ENCODE measurements at places on chromosomes 3 and 15.

GRCh38 chr15:73369154-73369694, 466 bp upstream of the HCN4 start:
- DNase-seq, result no peak

GRCh38 chr3:72323773-72324172, 524.5 kb downstream of the SHQ1 start:
- no peak for DNase-seq

DNA sequence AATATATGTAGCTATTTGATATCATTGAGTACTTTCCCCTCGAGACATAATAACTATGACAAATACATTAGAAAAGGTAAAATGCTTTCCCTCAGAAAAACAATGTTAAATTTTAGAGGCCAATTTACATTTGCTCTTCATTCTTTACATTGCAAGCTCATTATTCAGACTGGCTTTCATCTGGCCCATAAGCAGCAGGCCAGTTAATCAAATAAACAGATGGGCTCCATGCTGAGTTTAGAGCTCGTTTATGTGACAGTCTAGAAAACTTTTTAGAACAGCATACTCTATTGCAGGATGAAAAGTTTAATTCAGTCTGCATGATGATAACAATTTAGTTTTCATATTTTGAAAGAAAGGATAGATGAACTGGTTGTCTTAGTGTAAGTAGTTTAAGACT, 150.6 kb downstream of the DUT start:
- no peak for DNase-seq

- DNase-seq, result no peak
These were observed 136.8 kb downstream of the TBL1XR1 start for GRCh38 chr3:177060492-177060891.

- DNase-seq, result no peak
These were observed 19.1 kb downstream of the CRABP1 start for GRCh38 chr15:78359041-78359808.

GRCh38 chr3:8239095-8239494, 262.5 kb upstream of the LMCD1 start:
- DNase-seq, result no peak

DNA sequence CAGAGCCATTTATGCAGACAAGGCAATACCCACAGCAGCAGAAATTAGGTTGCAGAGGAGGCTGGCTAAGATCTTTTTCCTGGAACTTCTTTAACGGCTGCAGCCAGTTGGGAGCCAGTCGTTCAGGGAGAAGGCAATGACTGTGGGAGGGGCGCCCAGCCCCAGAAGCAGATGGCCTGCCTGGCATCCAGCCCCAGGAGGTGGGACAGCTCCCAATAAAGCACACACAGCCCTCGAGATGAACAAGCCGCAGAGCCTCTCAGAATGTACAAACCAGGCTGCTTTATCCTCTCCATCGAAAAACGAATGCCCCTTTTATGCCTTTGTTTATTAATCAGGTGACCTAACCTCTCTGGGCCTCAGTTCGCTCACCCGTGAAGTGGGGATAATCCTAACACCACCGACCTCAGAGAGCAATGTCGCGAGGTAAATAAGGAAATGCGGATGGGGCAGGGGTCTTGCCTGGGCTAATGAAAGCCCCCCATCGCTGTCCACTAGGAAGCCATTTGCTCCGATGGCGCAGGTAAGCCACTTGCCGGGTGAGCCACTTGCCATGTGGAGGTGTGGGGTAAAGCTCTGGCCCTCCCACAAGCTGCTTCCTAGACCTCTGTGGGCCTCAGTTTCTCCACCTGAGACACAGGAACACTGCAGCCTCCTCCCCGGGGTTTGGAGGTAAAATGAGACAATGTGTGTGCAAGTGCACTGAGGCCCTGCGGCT, 35.8 kb downstream of the MGLL start:
- DNase-seq, result no peak

GRCh38 chr3:52149021-52149420, 5.2 kb downstream of the POC1A start:
- no peak for DNase-seq

- DNase-seq, result no peak
These were observed 17.5 kb downstream of the CCR8 start for GRCh38 chr3:39346785-39347585.

GRCh38 chr3:52633786-52634185, 51.9 kb downstream of the PBRM1 start:
- no peak for DNase-seq

DNA sequence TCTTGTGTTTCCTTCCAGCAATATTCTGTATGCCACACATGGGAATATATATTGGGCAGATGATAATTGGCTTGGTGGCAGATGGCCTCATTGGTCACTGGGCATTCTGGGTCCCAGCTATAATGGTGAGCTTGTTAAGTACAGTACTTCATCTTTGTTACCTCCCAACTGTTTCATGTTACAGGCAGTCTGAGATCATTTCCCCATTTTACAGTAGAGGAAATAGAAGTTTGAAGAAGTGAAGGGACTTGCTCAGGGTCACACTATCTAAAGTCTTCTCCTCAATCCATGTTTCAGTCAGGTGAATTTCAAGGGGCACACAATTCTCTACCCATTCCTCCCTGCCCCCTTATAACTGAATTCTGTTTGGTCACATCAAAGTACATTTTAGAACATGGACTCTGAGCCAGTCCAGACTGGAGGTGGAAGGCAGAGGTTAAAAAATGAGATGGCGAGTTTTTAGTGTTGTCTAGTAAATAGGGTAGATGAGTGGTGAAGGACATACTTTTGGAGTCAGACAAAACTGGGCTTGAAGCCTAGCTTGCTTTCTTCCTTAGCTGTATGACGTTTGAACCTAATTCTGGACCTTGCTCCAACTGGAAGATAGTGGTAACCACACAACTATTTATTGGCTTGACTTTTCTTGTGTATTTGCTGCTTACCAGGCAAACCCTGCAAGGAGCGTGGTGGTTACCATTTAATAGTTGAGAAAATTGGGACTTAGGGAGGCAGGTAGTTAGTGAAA, 2.5 kb downstream of the EEFSEC start:
- DNase-seq, result no peak

DNA sequence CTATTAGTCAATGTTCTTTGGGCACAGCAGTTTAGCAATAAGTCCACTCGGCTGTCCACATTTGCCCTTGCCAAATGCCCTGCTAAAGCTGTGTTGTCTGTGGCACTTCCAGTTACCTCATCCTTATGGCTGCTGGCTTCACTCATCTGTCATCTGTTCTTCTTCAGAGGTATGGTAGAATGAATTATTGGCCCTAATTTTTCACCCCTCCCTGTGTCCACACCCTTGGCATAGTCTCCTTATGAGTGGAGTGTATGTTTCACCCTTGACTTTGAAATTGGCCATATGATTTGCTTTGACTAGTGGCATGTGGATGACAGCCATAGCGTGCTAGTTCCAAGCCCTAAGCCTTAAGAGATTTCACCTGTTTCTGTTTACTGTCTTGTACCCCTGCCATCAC, 72.1 kb upstream of the EPHB1 start:
- no peak for DNase-seq

- no peak for DNase-seq
These were observed 224.2 kb upstream of the TBL1XR1 start for GRCh38 chr3:177421481-177421785.

DNA sequence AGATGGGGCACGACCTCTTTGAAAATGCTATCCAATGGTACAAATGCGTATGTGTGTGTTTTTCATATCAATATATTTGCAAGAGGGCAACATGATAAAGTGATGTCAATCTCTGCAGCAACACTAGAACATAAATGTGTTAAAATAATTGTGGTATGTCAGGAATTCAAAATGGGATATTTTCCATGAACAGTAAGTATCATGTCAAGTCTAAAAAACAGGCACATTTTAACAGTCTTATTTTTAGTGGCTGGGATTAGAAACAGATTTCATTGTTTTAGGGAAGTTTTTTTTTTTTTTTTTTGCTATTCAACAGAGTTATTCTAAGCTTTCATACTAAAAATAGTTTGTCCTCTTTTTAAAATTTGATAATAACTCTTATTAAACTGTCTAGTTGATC, 209.8 kb downstream of the GAP43 start:
- DNase-seq, result no peak

- no peak for DNase-seq
These were observed 89.5 kb downstream of the SMARCC1 start for GRCh38 chr3:47692158-47692557.

DNA sequence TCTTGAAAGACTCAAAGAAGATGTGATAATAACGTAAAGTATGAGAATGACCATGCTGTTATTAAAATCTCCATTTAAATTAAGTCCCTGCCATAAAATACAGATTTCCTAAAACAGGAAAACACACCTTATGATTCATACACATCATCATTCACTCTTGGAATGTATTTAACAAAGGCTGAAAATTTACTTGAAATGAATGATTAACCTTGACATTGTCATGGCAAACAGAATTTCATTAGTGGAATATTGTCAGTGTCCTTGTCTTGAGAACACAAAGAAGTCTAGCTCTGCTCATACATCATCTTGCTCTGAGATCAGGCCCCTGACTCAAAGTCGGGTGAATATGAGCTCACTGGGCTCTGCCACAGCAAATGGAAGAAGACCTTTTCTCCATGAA, 313.9 kb downstream of the FGF12 start:
- no peak for DNase-seq

DNA sequence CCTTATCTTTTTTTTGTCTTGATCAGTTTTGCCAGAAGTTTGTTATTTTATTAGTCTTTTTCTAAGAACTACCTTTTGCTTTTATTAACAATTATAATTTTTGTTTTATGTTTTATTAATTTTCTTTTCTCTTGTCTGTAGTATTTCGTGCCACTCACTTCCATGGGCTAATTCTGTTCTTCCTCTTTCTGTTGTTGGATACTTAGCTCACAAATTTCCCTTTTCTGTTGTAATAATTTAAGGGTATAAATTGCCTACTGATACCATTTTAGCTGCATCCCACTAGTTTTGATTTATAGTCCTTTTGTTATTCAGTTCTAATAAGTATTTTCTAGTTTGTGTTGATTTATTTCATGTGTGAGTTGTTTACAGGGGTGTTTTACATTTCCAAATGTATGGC, 48.6 kb downstream of the SNRK start:
- DNase-seq, result no peak

GRCh38 chr3:148998715-148999423, 7.5 kb downstream of the GYG1 start:
- DNase-seq, result no peak

GRCh38 chr3:86996261-86996955, 5.5 kb upstream of the VGLL3 start:
- DNase-seq, result no peak

GRCh38 chr3:50503504-50504342, at the start of gene CACNA2D2:
CACNA2D2 (minus strand) TSS chr3:50503634; CDS start chr3:50503423, 211 bp downstream.
- DNase-seq, result no peak

DNA sequence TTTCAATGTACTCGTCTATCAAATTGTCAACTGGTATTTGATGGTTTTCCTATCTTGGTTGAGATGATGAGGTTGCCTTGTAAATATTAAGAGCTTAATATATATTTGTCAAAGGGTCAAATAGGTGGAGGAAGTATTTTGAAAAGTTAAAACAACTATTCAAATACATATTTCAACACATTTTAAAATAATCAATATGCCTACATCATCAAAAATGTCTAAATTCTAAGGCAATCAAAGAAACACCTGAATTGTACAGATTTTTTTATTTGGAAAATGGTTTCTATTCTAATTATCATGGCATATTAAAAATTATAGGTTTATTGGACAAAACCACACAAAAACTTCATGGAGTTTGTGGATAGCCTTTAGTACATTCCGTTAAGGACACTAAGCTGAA, 461.4 kb upstream of the ONECUT1 start:
- no peak for DNase-seq
